ENCODE measurements at places on chromosomes 5 and 9.
A peak's percentile ranks its signal among the peaks of the same experiment; 100 is the strongest.

GRCh38 chr9:7340451-7340850 is 459.1 kb downstream of the DMAC1 start:
- no peak for DNase-seq

- no peak for DNase-seq
These were observed 22.9 kb upstream of the DENND1A start for GRCh38 chr9:123952641-123953495.

DNA sequence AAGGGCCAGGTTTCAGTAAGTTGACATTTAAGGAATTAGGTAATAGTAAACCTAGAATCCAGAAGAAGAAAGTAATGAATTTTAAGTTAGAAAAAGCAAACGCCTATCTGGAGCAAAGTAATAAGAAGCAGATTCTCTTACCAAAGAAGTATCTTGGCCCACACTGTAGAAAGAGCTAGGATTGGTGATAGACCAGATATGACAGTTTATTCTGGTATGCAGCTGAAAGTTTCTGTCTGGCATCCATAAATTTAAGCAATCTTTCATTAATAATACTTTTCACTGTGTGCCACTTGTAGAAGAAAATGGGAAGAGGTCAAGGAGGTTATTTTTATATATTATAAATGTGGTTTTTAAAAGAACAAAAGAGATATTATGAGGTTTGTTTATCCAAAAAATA is 3.0 kb downstream of the RECK start:
- DNase-seq: no peak

DNA sequence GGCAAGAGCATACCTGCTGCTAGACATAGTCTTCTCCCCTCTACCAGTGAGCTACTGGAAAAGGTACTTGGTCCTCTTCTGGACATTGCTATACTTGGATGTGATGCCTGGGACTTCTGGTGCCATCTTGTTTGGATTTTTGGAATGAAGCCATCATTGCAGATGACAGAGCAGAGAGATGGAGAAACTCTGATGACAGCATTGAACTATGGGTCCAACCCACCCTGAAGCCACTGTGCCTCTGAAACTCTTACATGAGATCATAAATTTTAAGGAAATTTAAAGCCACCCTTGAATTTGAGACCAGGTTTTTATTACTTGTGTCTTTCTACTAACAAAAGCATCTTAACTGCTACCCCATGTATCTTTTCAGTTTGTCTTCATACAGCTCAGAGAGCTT is 151.1 kb upstream of the SMIM23 start:
- no peak for DNase-seq

DNA sequence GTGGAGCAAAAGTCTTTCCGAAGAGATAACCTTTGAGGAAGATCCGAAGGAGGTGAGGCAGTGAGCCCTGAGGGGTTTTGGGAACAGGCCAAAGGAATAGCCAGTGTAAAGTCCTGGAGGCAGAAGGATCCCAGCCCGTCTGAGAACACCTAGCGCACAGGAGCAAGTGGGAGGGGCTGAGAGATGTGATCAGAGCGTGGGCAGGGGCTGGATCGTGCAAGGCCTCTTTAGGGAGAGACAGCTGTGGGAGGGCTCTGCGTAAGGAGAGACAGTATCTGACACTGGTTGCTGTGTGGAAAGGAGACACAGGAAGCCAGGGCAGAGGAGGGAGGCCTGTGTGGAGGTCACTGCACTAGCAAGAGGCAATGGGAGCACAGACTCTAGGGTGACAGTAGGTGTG is 68.2 kb downstream of the BARX1 start:
- DNase-seq: no peak

- DNase-seq: no peak
These were observed 88.1 kb downstream of the S1PR3 start for GRCh38 chr9:89079391-89079790.

DNA sequence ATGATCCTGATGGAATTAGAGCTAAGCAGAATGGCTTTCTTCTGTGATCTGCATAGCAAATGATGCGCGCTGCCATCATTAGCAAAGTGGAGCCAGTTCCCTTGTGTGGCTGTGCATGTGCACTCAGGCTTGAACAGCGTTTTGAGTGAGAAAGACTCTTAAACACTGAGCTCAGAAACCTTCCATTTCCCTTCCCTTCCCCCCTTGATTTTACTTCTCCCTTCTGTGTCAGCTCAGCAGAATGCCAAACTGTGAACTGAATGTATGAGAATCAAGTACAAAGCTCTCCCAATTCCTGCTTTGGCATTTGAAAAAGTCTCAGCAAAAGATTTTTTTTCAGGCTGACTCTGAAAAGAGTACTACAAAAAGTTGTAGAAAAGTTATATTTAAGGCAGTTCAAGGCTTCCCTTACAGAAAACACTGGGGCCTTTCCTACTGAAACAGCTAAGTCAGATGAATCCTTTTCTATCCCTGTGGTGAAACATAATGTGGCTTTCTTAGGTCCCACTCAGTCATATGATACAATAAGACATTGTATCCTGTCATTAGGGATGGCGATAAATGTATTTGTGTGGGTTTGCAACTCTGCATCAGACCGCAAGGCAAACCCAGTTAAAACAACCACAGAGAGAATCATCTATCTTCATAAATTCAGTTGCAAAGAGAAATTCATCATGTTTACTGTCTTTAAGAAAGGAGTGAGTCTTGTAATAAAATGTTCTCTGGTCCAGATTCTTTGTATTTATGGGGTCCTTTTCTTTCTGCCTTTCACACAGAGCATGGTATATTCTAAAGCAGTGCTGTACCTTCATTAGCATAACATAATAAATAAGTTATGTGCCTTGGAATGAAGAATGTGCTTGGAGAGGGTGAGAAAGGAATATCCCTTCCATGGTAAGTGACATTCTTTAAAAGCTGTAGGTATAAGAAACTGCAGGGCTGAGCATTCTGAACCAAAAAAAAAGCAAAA is 222.6 kb downstream of the CAAP1 start:
- no peak for DNase-seq

DNA sequence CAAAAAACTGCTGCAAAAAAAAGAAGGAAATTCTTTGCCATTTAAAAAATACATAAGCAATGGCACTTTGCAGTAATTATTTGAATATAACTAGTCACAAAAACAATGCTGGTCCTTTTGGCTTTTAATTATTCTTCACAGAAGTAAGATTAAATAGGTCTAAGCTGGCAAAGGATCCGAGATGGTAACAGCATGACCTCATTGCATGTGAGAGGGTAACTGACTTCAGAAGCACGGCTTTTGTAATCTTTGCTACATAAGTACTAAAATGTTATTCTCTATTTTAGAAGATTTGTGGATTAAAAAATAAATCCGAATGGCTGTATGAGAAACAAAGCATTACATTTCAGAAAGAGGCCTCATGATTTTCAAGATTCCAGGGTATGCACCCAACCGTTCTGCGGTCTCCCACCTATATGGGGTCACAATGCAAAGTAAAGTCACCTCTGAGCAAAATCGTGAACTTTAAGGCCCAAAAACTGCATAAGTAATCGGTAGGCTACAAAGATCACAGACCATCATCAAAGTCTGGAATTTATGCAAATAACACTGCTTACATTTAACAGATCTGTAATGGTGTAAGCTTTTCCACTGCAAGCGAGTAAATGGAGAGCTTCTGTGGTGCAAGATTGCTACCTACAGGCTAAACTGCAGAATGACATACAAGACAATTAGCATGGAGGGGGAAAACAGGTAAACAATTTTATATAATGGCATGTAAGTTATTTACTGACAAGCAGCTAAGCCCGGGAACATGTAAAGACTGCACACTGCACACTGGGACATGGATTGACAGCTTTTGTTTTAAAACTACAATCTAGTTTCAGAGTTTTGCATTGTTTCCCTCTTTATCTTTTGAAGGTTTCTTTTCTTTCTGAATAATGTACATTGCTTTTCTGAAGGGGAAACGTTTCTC is 231.6 kb downstream of the SLF1 start:
- peak; percentile 4 for DNase-seq

- DNase-seq: no peak
These were observed 124.3 kb downstream of the COMMD10 start for GRCh38 chr5:116209166-116209565.

- peak; percentile 10 for DNase-seq
These were observed 12.8 kb downstream of the NKD2 start for GRCh38 chr5:1021136-1021968.

DNA sequence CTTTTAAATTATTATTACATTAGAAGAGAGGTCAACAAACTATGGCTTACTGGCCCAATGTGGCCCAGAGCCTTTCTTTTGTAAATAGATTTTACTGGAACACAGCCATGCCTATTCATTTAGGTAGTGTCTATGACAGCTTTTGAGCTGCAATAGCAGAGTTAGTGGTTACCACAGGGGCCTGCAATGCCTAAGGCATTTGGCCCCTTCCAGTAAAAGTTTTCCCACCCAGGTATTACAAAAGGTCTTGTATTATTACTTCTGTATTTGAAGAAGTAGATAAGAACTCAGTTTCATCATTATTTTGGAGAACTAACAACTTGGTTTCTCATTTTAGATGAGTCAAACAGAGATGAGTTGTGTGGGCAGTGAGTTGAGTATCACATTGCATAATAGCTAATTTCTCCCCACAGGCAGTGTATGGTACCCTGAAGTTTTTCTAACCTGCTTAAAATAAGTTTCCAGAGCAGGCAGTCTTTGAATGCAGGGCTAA is 9.5 kb downstream of the MTRR start:
- no peak for DNase-seq

GRCh38 chr9:18274693-18275092 is 199.3 kb upstream of the ADAMTSL1 start:
- no peak for DNase-seq

DNA sequence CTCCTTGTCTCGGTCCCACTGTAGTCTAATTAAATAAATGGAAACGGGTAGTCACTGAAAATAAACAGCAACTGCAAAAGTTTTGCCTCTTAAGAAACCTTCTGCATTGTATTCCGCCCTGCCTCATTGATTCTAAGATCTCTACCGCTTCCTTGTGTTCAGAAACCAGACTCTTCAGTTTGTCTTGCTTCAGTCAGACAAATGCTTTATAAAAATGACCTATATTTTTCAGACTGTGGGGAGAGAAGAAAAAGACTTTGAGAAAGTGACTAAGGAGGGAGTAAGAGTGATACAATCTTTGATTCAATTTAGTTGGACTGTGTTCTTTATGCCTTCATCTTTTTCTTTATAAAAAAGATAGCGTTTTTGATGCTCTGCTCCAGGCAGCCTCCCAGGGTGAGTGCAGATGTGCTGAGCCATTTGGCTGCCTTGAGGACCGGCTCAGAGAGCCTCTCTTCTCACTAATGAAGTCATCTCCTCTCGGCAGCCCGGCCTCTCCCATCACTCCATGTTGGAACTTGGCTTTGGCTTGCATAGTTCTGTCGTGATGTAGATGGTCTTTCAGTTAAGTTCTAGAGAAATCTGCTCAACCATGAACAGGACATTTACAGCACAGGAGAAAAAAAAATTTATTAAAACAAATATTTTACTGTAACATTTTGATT is 4.0 kb upstream of the VCAN start:
- no peak for DNase-seq

GRCh38 chr5:74865256-74865803 is 857 bp downstream of the FAM169A start:
- DNase-seq: no peak

- DNase-seq: no peak
These were observed 58.9 kb downstream of the PLPPR1 start for GRCh38 chr9:101087426-101087825.

- no peak for DNase-seq
These were observed 110.9 kb downstream of the NXNL2 start for GRCh38 chr9:88645879-88646199.

- peak; percentile 33 for DNase-seq
These were observed 482.7 kb upstream of the C9orf72 start for GRCh38 chr9:28056006-28056405.

- DNase-seq: no peak
These were observed 23.4 kb downstream of the LSM11 start for GRCh38 chr5:157766902-157767301.

- DNase-seq: no peak
These were observed 31.8 kb upstream of the RXRA start for GRCh38 chr9:134294153-134295071.

DNA sequence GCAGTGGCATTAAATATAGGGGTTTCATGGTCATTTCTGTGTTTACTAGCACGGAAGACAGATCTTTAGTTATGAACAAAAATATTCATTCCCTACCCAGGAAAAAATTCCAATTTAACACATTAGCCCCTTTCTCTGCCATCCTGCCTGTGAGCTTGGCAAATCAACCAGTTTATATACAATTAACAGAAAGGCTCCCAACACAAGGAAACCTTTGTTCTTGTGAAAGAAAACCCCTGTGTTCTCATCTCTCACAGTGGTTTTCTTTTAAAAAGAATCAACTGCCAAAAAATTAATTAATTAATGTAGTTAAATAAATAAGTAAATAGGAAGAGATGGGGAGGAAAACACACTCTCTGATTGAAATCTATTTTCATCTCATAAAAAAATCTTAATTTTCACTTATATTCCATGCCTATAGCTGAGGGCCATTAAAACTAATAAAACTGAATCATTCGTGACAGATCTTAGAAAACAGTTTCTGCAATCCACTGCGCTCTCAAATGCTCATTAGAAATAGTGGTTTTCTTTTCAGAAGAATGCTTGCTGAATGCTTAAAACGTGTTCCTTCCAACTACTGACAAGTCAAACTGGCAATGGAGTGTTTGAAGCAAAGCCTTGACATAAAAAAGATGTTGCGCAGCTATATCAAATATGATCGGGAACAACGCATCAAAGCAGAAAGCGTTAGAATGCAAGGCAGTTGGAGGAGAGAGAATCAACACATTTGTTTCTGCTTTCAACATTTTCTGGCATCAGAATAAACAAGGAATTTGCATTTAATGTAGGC is 387.7 kb downstream of the TLR4 start:
- no peak for DNase-seq

GRCh38 chr9:134317790-134318414 is 8.4 kb upstream of the RXRA start:
- DNase-seq: no peak

DNA sequence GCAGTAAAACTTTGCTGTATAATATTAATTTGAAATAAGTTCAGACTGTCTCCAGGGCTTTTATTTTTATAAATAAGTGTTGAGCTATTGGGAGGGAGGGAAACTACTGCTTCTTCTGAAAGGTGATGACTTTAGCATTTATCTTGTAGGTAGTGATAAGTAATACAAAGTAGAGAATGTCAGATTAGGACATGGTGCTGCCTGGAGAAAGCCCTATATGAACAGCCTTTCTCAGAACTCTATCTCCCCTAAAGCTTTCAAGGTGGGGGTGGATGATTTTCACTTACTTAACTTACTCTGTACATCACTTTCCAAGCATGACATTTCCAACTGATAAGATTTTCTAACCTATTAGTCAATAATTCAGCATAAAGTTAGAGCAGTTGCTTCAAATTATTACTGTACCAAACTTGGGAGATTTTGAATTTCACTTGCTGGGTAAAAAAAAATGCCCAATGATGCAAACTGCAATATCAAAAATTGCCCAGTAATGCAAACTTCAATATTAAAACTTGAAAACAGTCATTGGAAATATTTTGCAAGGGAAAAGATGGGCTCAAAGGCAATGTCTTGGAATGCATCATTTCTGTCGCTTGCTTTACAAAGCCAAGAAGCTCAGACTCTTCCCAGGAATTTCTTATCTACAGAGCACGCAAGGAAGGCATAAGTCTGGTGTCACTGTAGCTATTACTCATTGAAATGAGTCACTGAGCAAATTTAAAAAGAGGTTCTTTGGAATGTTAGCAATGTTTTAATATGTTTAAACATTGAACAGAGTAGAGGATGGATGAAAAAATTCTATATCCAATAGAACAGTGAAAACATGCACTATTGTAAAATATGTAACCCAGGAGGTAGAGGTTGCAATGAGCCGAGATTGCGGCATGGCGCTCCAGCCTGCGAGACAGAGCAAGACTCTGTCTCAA is 569.5 kb downstream of the PSAT1 start:
- peak; percentile 88 for DNase-seq

- DNase-seq: no peak
These were observed 80.6 kb downstream of the OLFM1 start for GRCh38 chr9:135167849-135168655.
